ENCODE measurements at places on chromosomes 6 and 20.

- DNase-seq: no peak
Measured at GRCh38 chr6:44250067-44250717, 3.3 kb downstream of the HSP90AB1 start.

DNA sequence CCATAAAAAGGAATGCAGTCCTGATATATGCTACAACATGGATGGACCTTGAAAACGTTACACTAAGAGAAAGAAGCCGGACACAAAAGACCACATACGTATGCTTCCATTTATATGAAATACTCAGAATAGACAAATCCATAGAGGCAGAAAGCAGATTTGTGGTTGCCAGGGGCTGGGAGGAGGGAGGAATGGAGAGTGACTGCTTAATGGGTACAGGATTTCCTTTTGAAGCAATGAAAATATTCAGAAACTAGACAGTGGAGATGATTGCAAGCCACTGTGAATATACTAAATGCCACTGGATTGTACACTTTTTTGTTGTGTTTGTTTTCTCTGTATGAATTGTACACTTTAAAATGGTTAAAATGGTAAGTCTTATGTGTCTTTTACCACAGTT lies 29.4 kb upstream of the CDKN1A start:
- DNase-seq: no peak

GRCh38 chr6:88763160-88763559 lies 200.3 kb downstream of the RNGTT start:
- no peak for DNase-seq

GRCh38 chr6:16840725-16841124 lies 79.5 kb upstream of the ATXN1 start:
- DNase-seq: no peak

GRCh38 chr6:14726816-14727493 lies 518.9 kb upstream of the JARID2 start:
- DNase-seq: no peak

GRCh38 chr6:123965894-123966293 lies 162.2 kb downstream of the NKAIN2 start:
- no peak for DNase-seq

GRCh38 chr6:125749865-125750691 lies 646 bp downstream of the HEY2 start:
- DNase-seq: no peak

DNA sequence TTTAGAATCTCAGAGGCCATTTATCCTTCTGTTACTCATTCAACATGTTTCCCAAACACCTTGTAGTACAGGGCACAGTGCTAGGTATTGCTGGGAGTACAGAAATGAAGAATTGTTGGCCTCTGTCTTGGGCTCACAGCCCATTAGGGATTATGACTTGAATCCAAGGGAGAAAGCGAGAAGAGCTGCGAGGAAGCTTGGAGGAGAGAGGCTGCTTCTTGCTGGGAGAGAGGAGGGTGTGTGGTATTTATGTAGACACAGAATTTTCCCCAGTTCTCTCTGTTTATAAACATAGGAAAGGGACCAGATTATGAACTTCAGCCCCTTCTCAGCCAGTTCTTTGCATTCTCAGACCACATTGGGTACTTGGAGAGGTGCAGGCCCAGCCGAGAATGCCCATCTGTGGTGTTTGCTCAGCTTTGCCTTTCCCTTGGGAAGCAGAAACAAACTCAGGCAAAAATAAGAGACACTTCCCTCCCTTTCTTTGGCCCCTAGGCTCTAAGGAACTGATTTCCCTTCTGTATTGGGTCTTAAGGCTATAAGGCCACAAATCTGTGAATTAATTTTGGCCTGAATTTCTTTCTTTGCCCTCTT lies 17.9 kb downstream of the CHMP4B start:
- DNase-seq: peak; percentile 54

DNA sequence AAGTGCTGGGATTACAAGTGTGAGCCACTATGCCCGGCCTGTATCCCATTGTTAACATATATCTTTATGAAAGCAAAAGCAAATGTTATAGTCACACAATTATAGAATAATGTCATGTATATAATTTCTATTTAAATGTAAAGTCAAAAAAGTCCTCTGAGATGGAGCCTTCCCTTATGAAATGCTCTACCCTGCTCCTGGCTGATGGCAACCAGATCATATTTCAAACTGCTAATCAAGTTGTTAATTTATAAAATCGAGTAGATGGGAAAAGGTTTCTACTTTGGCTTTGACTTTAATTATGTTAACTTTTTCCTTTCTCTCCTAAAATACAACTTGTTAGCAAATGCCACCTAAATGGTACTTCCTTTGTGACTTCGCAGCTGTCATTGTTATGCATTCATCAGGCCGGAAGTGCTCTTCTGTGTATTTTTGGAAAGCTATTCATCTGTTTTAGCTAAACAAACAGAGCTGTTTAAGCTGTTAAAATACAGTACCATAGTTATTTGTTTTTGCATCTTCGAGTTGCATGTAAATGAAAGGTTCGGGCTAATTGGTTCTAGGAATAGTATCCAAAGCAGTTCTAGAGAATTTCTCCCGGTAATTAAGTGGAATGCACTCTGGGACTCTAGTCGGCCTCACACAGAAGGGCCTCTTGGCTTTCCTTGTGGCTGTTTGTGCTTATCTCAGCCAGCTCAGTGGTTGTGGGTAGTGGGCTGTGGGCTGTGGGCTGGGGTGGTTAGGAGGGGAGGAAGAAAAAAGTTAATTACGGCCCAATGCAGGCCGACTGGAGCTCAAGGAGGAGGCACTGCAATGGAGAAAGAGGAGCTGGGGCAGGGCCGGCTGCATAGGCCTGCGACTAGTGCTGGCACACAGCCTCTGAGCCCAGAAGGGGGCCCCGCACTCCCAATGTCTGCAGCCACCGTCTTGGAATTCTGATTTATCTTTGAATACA lies 34.8 kb downstream of the SLC35D3 start:
- no peak for DNase-seq

DNA sequence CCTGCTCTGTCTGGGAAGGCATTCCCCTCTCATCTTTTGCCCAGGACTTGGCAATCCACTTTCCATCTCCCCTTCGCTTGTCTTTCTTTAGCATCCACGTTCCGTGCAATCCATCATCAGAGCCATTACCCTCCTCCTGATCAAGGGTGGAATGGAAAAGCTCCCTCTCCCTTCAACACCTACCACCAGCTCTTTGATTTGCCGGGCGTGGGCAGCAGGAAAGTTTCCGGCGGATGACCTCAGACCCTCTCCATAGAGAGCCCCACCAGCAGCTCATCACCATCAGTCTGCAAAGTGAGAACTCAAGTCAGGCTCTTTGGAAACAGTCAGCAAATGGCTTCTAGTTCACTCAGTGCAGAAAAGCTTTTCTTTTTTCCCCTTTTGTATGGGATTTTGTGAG lies 76.2 kb downstream of the TSHZ2 start:
- DNase-seq: no peak

DNA sequence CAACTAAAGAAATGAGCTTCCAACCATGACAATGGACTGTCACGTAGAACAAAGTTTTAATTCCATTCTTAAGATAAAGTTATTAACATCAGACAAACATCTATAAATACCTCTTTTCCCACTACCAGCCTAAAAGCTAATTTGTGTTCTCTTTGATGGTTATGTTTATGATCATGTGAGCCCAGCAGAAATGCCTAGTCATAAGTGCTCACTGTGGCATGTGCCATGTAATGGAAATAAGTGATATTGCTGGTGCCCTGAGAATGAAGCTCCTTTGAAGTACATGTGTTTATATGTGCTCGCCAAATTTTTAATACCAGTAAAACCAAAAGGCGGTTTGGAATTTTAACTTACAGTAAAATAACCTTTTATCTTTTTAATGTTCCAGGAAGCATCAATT lies 205.8 kb downstream of the ISM1 start:
- DNase-seq: no peak

DNA sequence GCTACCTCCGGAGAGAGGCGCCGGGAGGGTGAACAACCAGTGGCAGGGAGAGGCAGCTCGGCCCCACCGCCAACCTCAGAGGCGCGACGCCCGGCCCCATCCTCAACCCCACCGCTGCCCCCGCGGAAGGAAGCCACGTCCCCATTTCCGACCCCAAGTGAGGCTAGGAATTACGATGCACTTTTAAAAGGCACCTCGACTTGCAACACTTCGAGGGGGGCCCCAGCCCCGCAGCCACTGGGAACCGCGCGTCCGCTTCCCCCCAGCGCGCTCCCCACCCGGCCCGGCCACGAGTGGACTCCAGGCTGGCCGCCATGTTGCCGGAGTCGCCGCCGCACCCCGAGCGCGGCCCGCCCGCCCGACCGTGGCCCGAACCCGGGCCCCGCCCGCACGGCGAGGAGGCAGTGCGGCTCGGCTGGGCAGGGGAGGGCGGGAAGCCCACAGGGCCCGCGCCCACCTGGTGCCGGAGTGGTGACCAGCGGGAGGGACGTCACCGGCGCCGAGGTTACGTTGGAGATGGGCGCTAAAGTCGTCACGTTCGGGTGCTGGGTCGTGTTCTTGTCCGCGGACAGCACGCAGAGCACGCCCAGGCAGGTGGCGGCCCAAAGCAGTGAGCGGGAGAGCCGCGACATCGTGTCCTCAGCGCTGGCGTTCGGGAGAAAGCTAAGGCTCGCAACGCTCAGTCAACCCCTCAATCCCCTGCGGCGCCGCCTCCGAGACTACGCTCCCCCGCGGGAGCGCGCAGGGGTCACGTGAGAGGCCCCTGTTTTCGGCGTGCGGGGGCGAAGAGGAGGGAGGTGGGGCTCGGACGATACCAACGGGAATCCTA lies at the start of gene CD164:
Gene CD164 (minus strand): TSS at position 721 of the 829 bp plus-strand sequence. CDS start 89 bp downstream, at position 632.
- peak; percentile 97 for DNase-seq

DNA sequence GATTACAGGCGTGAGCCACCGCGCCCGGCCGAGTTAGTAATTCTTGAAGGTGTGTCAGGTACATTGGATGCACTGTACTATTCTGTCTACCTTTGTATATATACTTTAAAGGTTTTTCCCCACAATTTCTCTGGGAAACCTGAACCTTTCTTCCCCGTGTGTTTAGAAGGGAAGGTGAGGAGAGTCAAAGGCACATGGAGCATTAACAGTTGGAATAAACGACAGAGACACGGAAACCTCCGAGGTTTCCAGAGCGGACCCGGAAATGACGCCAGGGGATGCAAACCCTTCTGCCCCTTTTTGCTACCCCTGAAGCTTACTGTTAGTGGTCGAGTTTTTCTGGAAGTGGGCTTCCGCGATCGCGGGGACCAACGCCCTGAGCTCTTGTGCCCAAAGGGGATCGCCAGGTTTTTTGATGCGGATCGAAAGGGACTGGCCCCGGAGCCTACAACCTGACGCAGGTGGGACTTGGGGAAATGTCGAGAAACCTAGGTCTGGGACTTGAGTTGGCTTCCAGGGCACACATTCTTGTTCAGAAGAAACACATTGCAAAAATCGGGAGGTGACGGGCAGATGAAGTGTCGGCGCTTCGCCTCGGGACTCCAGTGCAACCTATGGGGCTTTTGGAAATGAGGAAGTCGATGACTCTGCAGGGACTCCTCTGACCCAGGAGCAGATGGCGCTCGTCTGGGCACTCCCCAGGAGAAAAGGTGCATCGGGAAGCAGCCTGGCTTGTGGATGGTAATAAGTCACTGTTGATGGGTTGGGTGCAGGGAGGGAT lies 218.2 kb downstream of the OR2B2 start:
- DNase-seq: peak; percentile 72

GRCh38 chr20:23021951-23022350 lies 13.2 kb upstream of the SSTR4 start:
- DNase-seq: no peak

DNA sequence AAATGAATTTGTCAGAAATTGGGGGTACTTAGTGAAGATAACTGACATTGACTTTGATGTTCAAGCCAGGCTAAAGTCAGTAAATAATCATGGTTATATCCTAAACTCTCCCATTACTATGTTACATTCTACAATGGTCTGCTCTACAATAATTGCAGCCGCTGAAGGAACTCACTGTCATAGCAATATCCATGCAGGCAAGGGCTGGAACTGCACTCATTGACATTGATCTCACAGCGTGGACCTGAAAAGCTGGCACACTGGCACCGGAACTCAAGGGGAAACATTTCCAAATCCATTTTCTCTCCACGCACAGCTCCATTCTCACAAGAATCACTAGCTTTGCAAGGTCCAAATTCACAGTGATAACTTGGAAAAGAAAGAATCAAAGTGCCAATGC lies 702.7 kb downstream of the EYS start:
- DNase-seq: no peak

DNA sequence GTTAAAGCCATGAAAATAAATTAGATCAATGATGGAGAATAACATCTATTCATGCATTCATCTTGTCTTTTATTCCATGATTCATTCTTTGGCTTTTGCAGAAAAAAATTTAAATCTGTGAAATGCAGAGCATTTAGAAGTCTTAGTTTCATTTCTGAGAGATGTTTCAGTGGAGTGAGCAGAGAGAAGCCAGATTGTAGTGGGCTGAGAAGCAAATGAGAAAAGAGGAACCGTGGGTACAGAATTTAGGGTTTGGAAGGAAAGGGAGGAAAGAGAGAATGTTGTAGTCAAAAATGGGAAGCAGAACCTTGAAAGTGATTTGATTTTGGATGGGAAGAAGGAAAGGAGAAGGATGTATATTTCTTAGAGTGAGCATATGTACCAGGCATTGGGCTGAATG lies 260.3 kb upstream of the MAN1A1 start:
- no peak for DNase-seq

- DNase-seq: no peak
Measured at GRCh38 chr6:128570680-128571063, 50.3 kb upstream of the PTPRK start.

DNA sequence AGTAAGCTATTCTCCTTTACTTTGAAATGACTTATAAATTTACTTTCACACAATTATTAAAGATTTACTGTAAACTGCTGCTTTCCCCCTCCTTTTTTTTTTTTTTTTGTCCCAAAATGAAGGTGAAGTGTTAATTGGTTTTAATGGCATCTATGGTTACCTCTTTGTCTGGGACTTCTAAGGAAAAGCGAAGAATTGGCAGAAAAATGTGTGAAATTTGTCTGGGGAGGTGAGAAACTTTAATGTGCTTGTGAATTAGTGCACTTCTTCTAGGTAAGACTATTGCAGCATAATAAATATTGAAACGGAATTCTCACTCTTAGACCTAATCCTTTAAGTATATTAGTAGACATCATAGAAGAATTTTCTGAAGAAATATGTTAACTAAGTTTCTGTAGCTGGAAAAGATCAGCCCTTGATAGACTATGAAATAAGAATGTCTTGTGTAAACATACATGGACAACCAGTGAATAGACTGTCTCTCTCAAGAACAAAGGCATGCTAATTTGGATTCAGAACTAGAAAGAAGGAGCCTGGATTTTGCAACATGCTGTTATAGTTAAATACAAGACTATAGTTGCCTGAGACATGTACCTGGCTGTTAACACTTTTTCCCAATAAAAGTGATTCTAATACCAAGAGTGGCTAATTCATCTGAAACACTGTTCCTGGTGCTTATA lies 23.9 kb downstream of the FLRT3 start:
- DNase-seq: no peak

- DNase-seq: no peak
Measured at GRCh38 chr20:33910529-33911327, 83.0 kb upstream of the RALY start.

- peak; percentile 72 for DNase-seq
Measured at GRCh38 chr20:884983-885952, 30.9 kb downstream of the ANGPT4 start.

GRCh38 chr20:23325107-23325506 lies 25.5 kb upstream of the NXT1 start:
- no peak for DNase-seq

All from hepatocyte (in vitro differentiated cells).